ENCODE measurements at places on chromosomes 2 and 18.

- no peaks in the 10 kb centered on the region for H3K4me1 ChIP-seq
- H3K27ac ChIP-seq = no peak overlapping the region
- H3K36me3 ChIP-seq = no peaks in the 10 kb centered on the region
- no peaks in the 10 kb centered on the region for H3K27me3 ChIP-seq
- DNase-seq = no peak
These were observed 213.1 kb downstream of the GCA start for GRCh38 chr2:162556996-162557395.

DNA sequence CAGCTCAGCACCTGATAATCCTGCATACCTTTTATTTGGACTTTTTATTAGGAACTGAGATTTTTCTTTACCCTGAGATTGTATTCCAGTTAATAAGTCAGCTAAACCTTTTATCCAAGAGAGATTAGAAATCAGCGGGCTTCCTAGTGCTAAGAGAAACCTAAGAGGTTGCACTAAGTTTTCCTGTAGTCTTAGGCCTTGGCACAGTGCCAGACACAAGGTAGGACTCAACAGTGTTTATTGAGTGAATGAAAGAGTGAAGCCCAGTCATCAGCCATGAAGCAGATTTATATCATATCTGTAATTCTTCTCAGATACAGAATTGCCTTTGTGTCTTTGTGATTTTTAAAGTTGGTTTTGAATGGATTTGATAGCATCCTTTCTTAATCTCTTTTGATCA, 13.6 kb downstream of the OTX1 start:
- H3K27ac ChIP-seq = no peak overlapping the region
- DNase-seq = no peak
- H3K4me1 ChIP-seq = peaks cover 2% of the 10 kb centered on the region
- no peak overlapping the region for H3K4me3 ChIP-seq
- H3K27me3 ChIP-seq = no peaks in the 10 kb centered on the region
- no peaks in the 10 kb centered on the region for H3K36me3 ChIP-seq

DNA sequence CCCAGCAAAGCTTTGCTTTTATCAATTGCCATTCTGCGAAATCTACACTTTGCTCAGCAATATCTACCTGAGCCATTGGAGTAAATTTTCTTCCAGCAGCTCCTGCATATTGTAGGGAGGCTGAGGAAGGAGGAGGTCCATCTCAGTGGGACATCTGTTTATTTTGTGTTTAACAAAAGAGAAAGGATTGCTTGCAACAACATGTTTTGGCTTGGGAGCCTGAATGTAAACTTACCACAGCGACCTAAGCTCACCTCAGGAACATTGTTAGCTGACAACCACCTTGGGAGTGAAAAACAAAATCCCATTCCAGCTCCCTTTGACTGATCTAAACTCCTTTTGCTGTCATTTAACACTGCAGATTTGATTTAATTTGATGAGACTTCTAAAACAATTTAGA, 356.1 kb downstream of the SS18 start:
- no peak for DNase-seq
- no peak overlapping the region for H3K27ac ChIP-seq
- no peak overlapping the region for H3K4me3 ChIP-seq

GRCh38 chr2:52810460-52810859, 957.1 kb upstream of the CHAC2 start:
- no peak for DNase-seq
- no peaks in the 10 kb centered on the region for H3K27me3 ChIP-seq
- no peak overlapping the region for H3K27ac ChIP-seq
- H3K4me1 ChIP-seq = no peaks in the 10 kb centered on the region
- no peaks in the 10 kb centered on the region for H3K36me3 ChIP-seq

GRCh38 chr2:191927991-191928390, 81.1 kb upstream of the CAVIN2 start:
- DNase-seq = no peak
- no peaks in the 10 kb centered on the region for H3K36me3 ChIP-seq
- H3K27me3 ChIP-seq = no peaks in the 10 kb centered on the region

GRCh38 chr2:28658369-28658768, 93.3 kb upstream of the PPP1CB start:
- no peak overlapping the region for H3K27ac ChIP-seq
- peaks cover 36% of the 10 kb centered on the region for H3K4me1 ChIP-seq
- no peaks in the 10 kb centered on the region for H3K27me3 ChIP-seq
- DNase-seq = no peak
- H3K4me3 ChIP-seq = no peak overlapping the region
- no peaks in the 10 kb centered on the region for H3K36me3 ChIP-seq

Measured in keratinocyte (primary cell).